ENCODE measurements at places on chromosomes 11 and 22.

DNA sequence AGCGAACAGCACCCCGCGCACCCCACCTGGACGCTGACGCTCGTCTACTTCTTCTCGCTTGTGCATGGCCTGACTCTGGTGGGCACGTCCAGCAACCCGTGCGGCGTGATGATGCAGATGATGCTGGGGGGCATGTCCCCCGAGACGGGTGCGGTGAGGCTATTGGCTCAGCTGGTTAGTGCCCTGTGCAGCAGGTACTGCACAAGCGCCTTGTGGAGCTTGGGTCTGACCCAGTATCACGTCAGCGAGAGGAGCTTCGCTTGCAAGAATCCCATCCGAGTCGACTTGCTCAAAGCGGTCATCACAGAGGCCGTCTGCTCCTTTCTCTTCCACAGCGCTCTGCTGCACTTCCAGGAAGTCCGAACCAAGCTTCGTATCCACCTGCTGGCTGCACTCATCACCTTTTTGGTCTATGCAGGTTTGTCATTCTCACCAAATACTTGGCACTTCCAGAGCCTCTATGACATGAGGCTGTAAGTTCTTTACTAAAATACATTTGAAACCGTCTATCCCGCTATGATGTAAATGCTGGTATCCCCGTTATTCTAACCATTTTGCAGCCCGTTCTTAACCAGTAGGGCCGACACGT lies 535 bp downstream of the AQP11 start:
- DNase-seq = no peak

DNA sequence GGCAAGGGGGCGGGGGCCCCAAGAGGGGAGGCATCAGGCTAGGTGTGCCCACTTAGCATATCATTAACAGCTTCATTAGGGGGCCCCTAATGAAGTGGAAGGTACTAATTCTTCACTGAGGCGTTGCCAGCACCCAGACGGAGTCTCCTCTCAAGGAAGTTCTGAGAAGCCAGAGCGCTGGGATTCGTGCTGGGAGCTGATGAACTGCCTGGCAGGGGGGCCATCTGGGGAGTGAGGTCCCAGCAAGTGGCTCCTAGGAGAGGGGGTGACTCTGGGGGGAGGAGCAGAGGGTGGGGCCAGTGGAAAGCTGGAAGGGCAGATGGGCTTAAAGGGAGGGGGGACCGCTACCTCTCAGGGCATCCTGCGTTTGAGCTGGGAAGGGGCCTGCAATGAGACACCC lies 29.8 kb downstream of the DAGLA start:
- DNase-seq = no peak

- no peak for DNase-seq
These were observed 233.4 kb upstream of the DDI1 start for GRCh38 chr11:103803062-103803461.

DNA sequence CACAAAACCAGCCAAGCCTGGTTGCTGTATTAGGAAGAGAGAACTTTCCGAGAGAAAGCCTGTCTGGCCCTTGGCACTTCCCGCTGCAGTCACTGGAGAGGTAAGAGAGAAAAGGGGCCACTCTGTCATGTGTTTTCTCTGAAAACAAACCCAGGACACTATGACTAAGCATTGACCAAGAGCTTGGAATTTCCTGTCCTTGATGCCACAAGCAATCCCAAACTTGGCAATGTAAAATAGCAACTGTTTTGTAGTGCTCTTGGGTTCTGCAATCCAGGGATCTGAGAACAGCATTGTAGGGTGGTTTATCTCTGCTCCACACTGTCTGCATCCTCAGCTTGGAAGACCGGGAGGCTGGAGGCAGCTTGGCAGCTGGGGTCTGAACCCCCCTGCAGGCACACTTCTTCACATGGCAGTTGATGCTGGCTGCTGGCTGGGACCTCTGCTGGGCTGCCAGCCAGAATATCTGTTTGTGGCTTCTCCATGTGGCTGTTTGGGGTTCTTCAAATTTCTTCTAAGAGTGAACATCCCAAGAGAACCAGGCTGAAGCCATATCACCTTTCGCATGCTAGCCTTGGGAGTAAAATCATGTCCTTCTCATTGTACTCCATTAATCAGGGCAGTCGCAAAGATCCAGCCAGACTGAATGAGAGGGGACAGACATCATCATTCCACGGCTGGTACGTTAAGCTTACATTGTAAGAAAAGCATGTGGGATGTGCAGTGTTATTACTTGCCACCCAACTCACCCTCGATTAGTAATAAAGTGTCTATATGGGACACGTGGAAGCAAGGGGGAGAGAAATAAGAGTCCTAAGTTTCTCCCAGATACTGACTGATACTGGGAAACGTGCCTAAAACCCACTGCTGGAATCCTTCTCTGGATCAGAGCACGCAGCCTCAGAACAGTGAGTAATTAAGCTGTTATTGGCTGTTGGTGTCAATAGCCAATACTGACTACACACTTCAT lies 537.4 kb upstream of the B3GAT1 start:
- DNase-seq = no peak

DNA sequence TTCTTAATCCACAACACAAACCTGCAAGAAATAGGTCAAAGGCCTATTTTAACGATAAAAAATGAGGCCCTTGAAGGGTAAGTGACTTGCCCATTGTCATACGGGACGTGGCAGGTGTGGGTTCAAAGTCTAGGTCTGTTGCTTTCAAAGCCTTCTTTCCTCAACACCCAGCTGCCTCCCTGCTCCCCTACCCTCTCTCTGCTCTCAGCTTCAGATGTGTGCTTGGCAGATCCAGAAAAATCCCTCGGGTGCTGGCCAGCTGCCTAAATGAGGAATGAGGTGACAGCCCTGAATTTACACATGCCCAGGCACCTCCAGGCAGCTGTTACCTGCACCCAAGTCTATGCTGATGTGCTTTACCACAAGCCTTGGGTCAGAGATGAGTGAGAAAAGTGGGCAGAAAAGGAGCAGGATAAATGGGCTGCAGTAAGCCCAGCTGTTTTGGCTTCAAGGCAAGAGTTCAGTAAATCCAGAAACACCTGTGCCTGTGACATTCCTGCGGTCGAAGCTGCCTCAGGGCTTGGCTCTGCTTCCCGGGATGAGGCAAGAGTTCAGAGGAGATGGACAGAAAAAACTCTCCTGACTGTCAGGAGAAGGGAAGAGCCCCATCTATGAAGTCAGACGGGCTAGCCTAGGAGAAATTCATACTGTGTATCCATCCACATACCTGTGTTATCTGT lies 49.9 kb upstream of the LDLRAD3 start:
- no peak for DNase-seq

GRCh38 chr22:19877626-19878339 lies 23.1 kb upstream of the GNB1L start:
- DNase-seq = no peak

Measured in stimulated activated CD4-positive, alpha-beta T cell treated with anti-CD3 and anti-CD28 coated beads, Interleukin-12 subunit alpha, Interleukin-12 subunit beta, amount 100 ng/mL, for 24 hours (primary cell).